ENCODE measurements at places on chromosomes 1 and 21. TPM values are rescaled to one million over a fixed set of nuclear protein-coding genes. Genes with fewer than 3 reads are reported as not detected.

CRNN gene
- total RNA-seq: not detected

SFN gene
- not detected for total RNA-seq

ZSCAN20 gene
- total RNA-seq: 5.2 TPM

CAPZA1 gene
- total RNA-seq: 130 TPM

CMPK1 gene
- total RNA-seq: 105 TPM

RCSD1 gene
- not detected for total RNA-seq

TRAF5 gene
- total RNA-seq: 44.8 TPM

WNT3A gene
- total RNA-seq: not detected

EDN2 gene
- not detected for total RNA-seq

OR2T11 gene
- not detected for total RNA-seq

UTS2 gene
- not detected for total RNA-seq

ARMH1 gene
- total RNA-seq: 2.7 TPM

LEMD1 gene
- total RNA-seq: not detected

SMCP gene
- not detected for total RNA-seq

CD1E gene
- not detected for total RNA-seq

AMY1A gene
- not detected for total RNA-seq

LCE6A gene
- total RNA-seq: not detected

RBP7 gene
- not detected for total RNA-seq

CFHR1 gene
- not detected for total RNA-seq

DISP3 gene
- 0.43 TPM for total RNA-seq

LCA5L gene
- 1.1 TPM for total RNA-seq

TFF3 gene
- total RNA-seq: 50.3 TPM

TLCD4 gene
- total RNA-seq: 0.57 TPM

CELA3B gene
- not detected for total RNA-seq

TGFB2 gene
- 184 TPM for total RNA-seq

FRRS1 gene
- 4.3 TPM for total RNA-seq

GPR25 gene
- total RNA-seq: not detected

SPRR3 gene
- total RNA-seq: not detected

CEPT1 gene
- total RNA-seq: 26.0 TPM

FAM72C gene
- total RNA-seq: 0.27 TPM

TTC22 gene
- not detected for total RNA-seq

MMEL1 gene
- not detected for total RNA-seq

SPRR2D gene
- total RNA-seq: not detected

RGS18 gene
- total RNA-seq: not detected

SLC41A1 gene
- 29.5 TPM for total RNA-seq

CHAF1B gene
- 5.5 TPM for total RNA-seq

NPL gene
- total RNA-seq: 4.2 TPM

Measured in osteocyte (in vitro differentiated cells).